ENCODE measurements at places on chromosomes 16 and 17.

DNA sequence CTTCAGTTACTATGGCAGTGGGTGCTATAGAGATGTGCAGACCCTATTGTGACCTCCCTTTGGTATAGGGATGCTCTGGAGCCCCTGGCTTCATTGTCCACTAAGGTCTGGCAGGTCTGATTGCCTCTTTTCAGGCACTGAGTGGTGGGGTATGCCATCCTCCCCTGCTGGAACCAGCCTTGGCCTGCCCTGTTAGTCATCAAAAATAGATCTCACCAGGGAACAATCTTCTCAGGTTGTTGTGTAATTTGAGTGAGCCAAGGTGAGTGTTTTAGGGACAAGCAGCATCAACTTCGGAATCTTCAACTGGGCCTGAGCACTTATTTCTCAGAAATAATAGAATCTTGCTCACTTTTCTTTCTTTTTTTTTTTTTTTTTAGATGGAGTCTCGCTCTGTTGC, 19.6 kb downstream of the HMOX2 start:
- peak; percentile 47 for ATAC-seq

- no peak for ATAC-seq
These were observed 4.9 kb downstream of the CDH11 start for GRCh38 chr16:65116818-65117430.

- ATAC-seq = no peak
These were observed 392.9 kb downstream of the SLC39A11 start for GRCh38 chr17:72699545-72699944.

DNA sequence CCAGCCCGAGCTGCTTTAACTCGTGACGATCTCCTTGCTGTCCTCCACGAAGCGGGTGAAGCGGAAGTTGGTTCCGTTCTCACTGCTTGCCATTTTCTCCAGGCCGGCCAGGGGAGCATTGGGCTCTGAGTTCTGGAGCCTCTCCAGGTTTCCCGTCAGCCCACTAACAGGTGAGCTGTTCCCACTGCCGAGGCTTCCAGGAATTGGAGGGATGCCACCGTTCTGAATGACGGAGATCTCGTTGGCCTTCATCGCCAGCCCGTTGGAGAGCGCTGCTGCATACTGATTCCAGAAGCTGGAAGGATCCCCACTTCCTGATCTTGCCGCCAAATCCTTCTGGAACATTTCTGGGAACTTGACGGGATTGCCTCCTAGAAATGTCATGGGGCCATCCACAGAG, 14.0 kb downstream of the SALL1 start:
- ATAC-seq = no peak

DNA sequence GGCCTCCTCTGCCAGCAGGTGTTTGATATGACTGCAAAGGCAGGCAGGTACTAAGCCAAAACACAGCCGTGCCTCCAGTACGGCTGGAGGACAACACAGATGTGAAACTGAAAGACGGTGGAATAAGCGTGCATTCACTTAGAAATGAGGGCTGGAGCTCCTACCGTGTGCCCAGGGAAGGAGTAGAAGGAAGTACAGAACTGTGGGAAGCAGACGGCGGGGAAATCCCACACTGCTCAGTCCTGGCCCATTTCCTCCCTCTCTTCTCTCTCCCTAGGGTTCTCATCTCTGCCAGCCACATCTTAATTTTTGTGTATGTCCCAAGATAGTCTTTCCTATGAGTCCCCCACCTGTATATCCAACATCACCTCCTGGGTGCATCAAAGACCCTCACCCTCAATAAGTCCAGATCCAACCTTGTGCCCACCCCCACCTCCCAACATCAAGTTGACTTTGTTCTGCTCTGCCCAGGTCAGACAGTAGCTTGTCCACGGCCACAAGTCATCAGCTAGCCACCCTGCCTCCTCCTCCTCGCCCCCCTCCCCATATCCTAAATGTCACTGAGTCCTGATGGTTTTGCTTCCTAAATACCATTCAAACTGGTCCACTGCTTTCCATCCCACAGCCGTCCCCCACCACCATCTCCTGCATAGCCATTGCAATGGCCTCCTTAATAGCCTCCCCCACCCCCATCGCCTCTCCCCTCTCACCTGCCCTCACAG, 77.1 kb upstream of the RPL38 start:
- ATAC-seq = peak; percentile 65

- no peak for ATAC-seq
These were observed 6.6 kb downstream of the LPO start for GRCh38 chr17:58244963-58245362.

All from esophagus mucosa (tissue), 1 donor.